Nephron progenitor cell (in vitro differentiated cells): ENCODE measurements at places on chromosomes 12 and 14.

DNA sequence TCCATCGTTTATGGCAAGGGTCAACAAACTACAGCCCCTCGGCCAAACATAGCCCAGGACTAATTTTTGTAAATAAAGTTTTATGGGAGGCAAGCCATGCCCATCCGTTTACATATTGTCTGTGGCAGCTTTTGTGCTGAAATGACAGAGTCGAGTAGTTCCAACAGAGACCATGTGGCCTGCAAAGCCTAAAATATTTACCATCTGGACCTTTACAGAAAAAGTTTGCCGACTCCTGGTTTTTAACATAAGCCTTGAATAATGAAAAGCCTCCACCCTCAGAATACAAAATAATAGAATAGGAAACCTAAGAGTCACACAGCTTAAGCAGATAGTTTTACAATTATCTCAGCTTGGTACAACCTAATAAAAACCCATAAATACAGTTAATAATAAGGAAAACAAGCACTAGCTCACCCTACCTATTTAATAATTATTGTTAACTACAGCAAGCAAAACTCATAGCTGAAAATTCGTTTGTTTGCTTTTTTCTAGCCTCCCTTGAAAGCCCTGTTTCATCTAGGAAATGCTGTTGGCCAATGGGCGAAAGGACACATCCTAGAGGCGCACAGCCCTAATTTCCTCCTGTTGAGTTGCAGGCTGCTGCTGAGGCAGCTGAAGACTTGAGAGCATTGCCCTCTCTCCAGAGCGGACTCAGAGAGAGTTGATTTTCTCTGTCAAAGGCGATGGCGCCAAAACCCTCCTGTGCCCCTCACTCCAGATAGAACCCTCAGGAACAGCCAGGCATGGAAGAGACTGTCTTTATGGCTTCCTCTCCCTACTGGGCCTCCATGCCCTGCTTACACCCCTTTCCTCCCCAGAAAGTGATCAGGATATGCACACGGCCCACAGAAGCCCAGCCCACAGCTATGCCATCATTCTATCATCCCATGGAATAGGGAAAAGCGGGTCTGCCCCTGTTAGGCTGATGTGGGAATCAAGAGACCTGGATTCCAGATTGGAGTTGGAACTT lies 107.2 kb downstream of the DPF3 start:
- DNase-seq: no peak

DNA sequence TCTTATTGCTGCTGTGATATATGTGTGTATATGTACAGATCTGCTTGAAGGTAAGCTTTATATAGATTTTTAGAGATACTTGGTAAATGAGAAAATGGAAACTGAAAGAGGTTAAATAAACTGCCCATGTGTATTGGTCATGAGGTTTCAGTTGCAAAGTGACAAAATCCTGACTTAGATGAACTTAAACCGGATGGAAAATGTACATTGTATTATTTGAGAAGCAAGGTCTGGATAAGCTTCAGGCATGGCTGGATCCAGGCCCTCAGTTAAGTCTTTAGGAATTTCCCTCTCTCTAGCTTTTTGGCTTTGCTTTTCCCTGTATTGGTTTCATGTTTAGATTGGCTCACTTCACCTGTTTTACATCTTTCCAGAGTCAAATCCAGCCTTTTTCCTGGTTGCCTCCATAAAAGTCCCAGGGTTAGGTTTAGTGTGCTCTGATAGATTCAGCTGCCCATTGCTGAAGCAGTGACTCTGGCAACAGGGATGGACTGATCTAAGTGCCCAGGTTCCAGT lies 21.0 kb upstream of the MAP1LC3B2 start:
- no peak for DNase-seq

GRCh38 chr12:19719672-19720071 lies 280.4 kb downstream of the AEBP2 start:
- DNase-seq: no peak

DNA sequence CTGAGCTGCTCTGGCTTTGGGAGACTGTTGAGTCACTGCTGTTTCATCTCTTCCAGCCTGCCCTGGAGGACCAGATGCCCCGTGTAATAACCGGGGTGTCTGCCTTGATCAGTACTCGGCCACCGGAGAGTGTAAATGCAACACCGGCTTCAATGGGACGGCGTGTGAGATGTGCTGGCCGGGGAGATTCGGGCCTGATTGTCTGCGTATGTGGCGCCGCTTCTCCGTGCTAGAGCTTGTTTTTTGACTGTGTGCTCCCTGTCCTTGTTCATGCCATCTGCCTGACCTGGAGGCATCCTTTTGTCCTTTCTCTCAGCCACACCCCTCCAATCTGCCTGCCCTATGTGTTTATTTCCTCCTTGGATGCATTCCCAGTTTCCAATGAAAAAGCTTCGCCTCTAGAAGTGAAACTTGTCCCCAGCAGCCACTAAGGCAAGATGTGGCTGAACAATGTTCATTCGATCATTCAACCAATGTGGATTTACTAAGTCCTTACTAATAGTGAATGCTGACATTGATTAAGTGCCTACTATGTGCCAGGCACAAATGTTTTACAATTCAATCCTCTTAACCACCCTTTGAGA lies 98.6 kb downstream of the NT5DC3 start:
- DNase-seq: no peak

DNA sequence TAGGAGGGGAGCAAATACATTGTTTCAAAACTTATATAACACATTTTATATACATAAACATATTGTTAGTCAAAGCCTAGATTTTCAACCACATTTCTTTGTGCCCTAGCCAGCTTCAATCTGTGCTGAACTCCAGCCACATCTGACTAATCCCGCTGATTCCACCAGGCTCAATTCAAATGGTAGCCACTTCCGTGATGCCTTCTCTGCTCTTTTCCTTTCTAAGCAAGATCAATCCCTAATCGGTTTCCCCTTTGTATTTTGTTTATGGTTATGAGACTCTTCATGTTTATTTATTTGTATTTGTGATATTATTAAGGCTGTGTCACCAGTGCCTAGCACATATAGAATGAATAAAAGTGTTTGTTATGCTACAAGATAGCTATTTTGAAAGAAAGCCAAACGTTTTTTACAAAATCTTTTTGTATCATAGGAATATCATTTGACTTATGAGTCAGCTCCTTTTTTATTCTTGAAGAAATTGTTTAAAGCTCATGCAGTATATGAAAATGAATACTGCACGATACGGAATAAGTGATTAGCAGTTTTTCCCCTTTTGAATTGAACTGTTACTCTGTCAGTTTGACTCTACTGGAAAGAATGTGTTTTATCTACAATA lies 110.2 kb downstream of the PLEKHA5 start:
- DNase-seq: no peak

DNA sequence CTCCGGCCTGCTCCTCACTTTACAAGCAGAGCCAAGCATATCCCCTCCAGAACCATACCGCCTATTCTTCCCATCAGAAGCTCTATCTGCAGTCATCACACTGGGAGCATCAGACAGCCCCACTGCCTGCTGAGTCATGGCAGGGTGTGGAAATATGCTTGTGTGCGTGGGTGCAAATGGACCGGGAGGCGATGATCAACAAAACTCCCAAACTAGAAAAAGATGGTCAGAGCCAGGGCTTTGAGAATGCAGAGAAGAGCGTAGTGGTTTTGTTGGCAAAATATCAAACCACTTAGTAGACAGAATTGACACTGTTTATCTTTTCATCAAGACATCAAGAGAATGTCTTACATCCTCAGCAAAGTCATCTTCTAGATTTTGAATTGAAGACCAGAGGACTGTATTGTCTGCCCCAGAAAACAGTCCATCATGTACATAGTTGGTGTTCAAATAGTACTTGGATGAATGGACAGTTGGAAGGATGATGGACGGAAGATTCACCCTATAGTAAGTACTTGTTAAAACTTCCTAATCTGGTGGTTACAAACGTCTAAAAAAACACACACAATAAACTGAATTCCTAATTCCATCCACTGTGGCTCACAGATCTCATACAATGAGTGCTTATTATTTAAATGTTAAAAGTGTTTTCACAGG lies 54.9 kb downstream of the VWF start:
- DNase-seq: no peak

DNA sequence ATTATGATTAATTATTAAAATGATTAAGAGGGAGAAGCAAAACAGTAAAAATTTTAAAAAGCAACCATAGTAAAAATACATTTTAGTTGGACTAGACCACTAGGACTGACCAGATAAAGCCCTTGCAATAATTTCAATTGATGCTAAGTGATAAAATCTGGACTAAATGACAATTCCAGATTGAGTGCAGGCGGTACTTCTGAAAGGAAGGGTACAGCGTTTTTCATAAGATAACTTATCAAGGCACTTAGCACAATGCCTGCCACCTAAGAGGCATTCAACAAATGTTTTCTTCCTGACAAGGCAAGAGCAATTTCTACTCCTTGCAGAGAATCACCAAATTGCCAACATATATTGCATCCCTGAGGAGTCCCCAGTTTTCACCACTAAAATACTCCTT lies 37.7 kb upstream of the OAS1 start:
- no peak for DNase-seq

DNA sequence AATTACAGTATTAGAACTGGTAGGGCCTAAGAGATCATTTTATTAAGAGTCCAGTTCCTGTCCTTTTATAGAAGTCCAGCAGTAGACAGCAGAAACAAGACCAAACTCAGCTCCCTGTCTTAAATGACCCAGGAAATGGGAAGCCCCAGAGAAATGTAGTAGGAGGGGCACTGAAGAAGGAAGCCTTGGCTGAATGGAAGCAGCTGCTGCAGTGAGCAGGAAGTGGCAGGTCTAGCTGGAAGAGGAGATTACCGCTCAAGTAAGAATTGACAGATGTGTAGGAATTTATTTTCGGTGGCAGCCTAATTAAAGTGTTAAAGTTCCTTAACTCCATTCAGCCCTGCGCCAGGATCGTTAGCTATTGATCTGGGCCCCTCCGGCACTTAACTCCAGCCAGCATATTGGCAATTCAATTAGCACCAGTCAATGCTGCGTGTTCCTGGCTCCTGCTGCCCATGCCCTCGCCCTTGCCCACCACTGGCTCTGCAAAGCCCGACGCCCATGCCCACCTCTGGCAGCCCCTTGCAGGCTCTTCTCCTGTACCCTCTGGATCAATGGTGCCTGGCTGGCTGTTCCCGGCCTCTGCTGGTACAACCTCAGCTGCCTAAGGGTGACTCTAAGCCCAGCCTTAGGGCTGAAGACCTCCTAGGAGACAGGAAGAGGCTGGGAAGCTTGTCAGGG lies 21.1 kb downstream of the ZFHX2 start:
- no peak for DNase-seq

- no peak for DNase-seq
These were observed 69.2 kb upstream of the ARID2 start for GRCh38 chr12:45660330-45660729.

- DNase-seq: no peak
These were observed 8.2 kb upstream of the RPS6KA5 start for GRCh38 chr14:91068642-91069041.

DNA sequence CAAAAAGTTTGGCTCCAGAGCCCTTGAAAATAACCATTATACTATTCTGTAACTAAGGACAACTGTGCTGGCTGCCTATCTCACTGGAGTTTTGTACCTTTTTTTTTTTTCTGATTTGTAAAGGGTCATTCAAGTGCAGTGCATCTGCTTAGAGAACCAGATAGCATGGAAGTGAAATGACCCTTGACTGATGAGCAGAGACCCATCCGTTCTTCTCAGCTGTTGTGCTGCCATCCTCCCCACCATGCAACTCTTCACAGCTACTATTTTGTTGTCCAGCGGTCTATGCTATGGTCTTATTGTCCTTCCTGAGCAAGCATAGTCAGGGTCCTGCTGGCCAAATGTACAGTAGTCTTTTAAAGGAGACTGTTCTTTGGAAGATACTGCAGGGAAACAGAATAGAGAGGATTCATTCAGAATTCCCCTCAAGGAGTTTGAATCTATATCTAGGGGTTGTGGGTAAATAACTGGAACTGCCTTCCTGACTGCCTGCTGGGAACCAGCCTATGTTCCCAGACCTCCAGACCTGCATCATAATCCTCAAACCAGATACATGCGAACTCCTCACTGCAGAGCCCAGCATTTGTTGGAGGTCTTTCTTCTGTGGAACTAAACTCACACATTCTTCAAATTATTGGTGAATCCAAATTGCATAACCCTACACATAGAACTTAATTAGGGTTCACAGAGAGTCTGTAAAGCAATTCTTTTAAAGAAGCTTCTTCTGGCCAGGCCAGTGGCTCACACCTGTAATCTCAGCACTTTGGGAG lies 41.1 kb downstream of the GPR19 start:
- DNase-seq: no peak

DNA sequence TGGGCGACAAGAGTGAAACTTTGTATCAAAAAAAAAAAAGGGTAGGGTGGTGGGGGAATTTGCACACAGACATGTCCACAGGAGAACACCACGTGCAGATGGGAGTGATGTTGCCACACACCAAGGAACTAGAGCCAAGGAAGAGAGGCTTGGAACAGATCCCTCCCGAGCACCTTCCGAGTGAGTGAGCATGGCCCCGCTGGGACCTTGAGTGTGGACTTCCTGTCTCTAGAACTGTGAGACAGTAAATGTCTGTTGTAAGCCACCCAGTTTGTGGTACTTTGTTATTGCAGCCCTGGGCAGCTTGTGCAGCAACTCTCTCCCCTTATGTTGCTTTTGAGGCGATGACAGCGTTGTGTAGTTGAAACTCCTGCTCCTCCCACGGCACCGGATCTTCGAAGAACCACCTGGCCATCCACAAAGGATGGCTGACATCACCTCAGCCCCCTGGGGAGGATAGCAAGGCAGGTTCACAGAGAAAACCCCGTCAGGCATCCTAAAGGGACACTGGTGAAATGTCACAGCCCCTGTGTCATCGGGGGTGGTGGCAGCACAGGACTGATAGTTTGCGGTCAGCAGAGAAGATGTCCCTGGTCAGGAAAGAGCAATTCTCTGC lies 54.7 kb upstream of the PLEKHG3 start:
- DNase-seq: no peak

GRCh38 chr12:6056406-6057240 lies 67.8 kb downstream of the VWF start:
- peak; percentile 40 for DNase-seq

DNA sequence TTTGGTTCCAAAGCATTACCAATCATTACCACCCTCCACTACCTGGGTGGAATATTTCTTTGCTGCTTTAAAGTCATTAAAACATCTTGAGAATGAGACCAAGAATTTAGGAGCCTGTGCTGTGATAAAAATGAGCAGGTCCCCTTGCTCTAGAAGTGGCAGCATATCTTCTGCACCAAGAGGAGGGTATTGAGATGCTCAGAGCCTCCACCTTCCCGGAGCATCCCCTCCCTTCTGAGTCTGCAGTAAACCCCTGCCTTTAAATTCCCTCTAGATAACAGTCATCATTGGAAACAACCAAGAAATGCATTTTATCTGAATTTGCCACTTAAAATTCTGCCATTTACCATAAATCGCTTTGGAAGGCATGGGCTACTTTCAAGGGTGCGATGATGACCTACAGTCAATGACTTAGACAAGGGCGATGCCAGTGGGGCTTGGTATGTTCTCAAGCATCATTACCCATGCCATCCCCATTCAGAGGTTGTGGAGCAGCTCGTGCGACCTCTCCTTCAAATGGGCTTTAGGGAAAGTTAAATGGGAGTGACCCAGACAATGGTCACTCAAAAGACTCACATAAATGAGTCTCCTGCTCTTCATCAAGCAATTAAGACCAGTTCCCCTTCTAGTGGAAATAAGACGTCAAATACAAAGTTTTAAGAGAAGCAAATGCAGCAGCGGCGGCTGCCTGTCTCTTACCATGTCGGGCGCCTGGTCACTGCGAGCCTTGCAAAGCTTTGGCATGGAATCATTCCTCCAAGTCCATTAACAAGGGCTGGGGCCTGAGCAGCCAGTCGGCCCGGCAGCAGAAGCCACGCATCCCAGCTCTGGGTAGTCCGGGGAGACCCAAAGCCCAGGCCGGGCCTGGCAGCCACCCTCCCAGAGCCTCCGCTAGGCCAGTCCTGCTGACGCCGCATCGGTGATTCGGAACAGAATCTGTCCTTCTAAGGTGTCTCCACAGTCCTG lies 334.5 kb downstream of the TMEM121 start:
- DNase-seq: no peak

- DNase-seq: no peak
These were observed 319.4 kb upstream of the ATP2B1 start for GRCh38 chr12:90027889-90028634.
